ENCODE measurements at places on chromosomes 5 and 9.

DNA sequence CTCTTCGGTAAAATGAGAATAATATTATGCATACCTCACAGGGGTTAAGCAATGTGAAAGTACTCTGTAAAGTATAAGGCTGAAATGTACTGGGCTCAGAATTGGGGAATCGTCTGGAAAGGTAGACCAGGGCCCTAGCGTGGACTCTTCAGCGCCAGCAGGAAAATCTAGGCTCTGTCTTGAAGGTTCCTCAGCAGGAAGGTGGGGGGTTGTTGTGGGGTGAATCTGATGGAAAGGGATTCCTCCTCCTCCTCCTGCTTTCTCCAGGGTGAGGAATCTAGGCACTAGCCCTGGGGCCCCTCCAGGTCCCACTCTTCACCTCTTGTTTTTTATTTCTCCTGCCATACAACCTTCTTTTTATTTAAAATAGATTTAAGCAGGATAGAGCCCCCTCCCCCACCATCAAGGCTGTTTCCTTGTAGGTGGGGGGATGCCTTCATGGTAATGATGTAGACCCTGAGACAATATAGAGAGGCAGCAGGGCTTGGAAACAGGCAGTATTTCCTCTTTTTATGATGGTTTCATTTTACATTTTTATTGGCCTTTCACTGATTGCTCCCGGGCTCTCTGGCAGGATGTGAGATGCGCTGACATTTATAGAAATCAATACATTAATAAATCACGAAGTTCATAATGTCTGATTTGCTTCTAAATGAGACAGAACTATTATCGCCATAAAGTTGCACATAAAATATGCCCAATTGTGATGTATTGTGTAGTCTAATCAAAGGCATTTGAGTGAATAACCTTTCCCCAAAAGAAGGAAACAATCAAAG, 78.9 kb upstream of the GABRP start:
- no peak for DNase-seq

DNA sequence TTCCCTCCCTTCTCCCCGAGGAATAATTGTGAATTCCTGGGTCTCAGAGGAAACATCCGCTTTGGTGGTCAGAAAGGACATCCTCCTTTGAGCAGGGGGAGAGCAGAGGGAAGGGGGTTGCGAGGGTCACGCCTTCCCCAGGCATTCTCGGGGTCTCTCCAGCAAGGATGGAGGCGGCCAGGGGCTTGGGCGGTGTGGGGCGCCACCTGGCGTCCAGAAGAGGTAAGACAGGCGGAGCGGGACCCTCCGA, 129.1 kb downstream of the KCNIP1 start:
- peak; percentile 43 for DNase-seq

DNA sequence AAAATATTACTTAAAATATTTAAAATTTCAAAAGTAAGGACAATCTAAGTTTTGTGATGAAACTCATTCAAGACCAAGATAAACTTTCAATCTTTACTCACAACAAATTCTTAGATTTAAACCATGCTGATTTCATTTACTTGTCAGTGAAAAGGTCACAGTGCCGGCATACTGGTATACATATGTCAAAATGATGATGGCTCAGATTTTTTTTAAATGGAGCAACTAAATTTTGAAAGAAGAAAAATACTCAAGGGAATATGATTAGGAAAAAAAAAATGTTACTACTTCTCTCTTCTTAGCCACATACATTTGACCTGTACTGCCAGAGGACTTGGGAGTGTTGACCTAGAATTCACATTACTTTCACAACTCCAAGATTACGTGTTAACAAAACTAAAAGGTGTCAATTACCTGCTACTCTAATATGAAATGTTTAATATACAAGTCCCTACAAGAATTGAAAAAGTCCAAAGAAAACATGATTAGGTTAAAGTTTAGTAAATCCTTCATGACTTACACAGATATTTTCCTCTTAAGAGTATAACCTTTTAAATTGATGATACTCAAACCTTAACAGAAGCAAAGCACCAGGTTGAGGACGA, 4.6 kb downstream of the EFNA5 start:
- no peak for DNase-seq

DNA sequence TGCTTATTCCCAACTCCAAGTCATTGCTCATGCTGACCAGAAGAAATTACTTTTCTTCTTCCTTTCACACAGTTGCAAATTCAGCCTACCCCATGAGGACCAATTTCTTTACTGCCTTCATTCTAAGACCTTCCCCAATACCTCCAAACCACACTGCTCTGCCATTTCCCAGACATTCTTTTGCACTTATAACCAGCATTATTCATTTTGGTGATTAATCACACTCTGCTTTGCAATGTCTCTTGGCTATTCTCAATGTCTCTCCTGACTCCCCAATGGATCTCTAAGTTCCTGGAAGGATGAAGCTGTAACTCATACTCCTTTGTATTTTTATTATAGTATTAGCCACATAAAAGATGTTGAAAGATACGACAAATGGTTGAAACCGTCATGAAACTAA, 105.7 kb upstream of the RANBP3L start:
- no peak for DNase-seq

- no peak for DNase-seq
Observed at GRCh38 chr5:73120222-73121118, at the start of gene TMEM171. Gene TMEM171 (plus strand): TSS chr5:73120575. CDS start chr5:73123374, 2,799 bp downstream.

GRCh38 chr9:128175726-128176125, 15.6 kb downstream of the CIZ1 start:
- DNase-seq: no peak

DNA sequence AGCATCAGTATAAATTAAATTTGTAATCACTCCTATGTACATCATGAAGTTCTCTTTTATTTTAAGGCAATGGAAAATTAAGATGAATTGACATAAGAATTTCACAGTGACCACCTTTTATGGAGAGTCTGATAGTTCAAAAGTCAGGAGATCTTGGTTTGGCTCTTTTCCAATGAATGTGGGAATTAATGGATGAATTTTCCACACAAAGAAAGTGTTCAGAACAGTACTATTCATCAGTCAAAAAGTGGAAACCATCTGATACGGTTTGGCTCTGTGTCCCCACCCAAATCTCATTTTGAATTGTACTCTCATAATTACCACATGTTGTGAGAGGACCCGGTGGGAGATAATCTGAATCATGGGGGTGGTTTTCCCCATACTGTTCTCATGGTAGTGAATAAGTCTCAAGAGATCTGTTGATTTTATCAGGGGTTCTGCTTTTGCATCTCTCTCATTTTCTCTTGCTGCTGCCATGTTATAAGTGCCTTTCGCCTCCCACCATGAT, 24.5 kb downstream of the CCDC125 start:
- DNase-seq: no peak

- no peak for DNase-seq
Observed at GRCh38 chr5:181133610-181134231, 2.8 kb upstream of the OR2V1 start.

- no peak for DNase-seq
Observed at GRCh38 chr9:87554976-87555375, 57.3 kb downstream of the DAPK1 start.

- no peak for DNase-seq
Observed at GRCh38 chr9:99092643-99093491, 12.0 kb upstream of the TGFBR1 start.

- DNase-seq: no peak
Observed at GRCh38 chr5:54275361-54275760, 35.0 kb downstream of the ARL15 start.

- peak; percentile 7 for DNase-seq
Observed at GRCh38 chr9:134243778-134244467, 79.6 kb upstream of the RNU6ATAC start.

- DNase-seq: no peak
Observed at GRCh38 chr9:136378170-136379002, 4.9 kb upstream of the CARD9 start.

DNA sequence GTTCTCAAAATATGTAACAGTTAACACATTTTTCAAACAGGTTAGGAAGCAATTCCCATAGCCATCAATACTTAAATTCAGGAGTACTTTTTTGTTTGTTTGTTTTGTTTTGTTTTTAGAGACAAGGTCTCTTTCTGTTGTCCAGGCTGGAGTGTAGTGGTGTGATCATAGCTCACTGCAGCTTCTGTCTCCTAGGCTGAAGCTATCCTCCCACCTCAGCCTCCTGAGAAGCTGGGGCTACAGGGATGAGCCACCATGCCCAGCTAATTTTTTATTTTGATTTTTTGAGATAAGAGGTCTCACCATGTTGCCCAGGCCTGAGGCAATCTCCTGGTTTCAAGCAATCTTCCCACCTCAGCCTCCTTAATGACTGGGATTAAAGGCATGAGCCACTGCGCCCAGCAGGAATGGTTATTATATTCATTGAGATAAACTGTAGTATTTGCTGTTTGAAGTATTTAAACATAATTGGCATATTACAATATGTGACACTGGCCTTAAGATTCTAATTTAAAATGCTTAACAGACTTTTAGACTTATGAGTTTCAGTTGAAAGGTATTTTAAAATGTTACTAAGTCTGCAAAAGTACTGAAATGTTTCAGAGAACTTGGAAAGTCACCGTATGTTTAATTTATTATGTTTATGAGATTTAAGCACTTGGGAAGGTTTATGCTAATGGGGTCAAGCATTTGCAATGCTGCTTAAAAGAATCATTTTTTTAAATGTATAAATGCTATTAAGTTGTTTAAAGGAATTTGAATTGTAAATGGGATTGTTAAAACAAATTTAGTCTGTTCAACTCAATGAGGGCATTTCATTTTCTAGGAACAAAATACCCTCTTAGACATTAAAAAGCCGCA, 17.0 kb downstream of the UTP15 start:
- no peak for DNase-seq

DNA sequence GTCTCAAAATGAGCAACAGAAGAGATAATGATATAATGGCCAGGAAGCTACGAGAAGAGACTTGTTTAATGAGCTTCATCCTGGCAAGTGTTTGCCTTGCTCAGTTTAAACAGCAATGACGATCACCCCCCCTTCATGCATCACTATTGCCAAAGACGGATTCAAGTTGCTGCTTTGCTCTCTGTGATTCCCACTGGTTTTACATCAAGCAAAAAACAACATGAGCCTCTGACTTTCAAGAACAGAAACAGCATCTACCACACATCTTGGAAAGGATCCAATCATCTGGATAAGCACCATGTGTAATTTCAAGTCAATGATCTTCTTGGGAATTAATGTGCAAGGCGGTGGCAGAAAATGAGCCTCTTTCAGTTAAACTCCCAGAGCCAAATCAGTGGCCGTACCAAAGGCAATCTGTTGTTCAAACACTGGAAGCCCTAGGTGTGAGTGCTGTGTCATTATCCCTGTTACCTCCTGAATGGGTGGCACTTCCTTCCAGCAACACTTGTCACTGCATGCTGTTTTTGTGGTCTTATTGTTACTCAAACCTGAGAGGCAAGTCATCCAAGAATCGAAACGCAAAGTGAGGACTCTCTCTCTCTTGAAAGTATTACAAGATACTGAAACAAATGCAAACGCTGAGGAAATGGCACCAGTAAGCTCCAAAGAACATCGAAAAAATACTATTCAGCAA, 72.8 kb downstream of the MED27 start:
- no peak for DNase-seq

GRCh38 chr5:150085191-150085912, 1.0 kb downstream of the CSF1R start:
- no peak for DNase-seq

- DNase-seq: no peak
Observed at GRCh38 chr5:145903867-145904266, 31.1 kb upstream of the GRXCR2 start.

GRCh38 chr9:127966416-127967150, 14.2 kb downstream of the EEIG1 start:
- DNase-seq: no peak

GRCh38 chr5:30385754-30386153, 807.7 kb upstream of the CDH6 start:
- DNase-seq: no peak

- no peak for DNase-seq
Observed at GRCh38 chr9:132647806-132648205, 22.0 kb downstream of the DDX31 start.

DNA sequence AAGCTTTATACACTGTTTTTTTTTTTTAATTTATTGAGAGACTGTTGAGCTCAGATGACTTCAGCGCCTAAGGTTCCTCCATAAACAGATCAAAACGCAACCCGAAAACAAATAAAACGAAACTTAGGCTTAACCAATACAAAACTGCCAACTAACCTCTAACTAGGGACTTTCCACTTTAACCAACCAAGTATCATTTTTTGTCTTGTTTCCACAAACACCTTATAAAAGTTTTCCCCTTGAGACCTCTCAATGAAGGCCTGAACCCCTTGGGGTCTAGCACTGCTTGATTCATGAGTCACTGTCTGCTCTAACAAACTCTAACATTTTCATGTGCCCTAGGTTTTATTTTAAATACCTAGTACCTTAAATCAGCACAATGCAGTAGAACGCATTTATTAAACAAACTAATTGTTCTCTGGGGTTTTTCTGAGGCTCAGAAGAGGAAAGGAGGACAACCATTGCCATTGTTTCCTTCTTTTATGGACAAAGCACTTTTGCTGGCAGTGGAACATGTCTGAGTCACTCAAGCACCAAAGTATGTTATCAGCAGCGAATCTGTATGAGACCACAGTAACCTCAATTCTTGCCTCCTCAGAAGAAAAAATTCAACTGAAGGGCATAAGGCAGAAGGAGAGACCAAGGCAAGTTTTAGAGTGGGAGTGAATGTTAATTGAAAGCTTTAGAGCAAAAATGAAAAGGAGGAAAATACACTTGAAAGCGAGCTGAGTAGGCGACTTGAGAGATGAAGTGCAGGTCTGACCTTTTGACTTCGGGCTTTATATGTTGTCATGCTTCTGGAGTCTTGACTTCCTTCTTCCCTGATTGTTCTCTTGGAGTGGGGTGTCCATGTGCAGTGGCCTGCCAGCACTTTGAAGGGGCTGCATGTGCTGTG, 97.7 kb upstream of the HCN1 start:
- DNase-seq: no peak

- DNase-seq: no peak
Observed at GRCh38 chr5:59579101-59579823, 314.3 kb downstream of the PDE4D start.

DNA sequence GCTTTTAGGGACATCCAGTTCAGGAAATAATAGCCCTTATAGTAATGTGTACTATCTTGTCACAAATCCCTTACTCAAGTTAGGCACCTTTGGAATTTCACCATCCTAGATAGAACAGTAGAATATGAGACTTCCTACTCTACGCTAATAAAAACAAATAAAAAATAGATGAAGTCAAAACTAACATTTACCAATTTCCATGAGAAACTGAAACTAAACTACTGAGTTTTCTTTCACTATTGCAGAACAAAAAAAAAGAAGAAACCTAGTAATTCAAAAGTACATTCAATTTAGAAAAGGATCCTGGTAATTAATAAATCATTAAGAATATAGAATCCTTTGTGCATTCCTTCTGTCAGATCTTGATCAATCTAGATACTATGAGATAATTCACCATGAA, 14.0 kb downstream of the STARD4 start:
- no peak for DNase-seq

GRCh38 chr5:84682531-84682930, 297.9 kb upstream of the EDIL3 start:
- no peak for DNase-seq

DNA sequence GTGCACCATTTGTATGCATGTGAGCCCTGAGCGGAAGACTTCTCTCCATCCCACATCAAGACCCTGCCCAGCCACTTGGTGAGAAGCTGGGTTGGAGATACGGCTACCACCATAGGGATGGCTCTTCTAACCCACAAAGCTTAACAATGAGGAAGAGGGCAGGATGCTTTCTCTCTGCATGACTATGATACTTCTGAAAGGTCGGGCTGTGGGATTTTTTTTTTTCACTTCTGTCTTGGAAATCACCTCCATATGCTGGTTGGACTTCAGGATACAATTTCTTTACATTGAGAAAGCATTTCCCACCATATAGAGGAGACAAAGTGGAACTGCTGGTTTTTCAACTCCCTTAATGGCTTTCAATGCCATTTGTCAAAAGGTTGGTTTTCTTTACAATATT, 30.5 kb downstream of the ZNF366 start:
- no peak for DNase-seq
